ENCODE measurements at places on chromosomes 1 and 21.

DNA sequence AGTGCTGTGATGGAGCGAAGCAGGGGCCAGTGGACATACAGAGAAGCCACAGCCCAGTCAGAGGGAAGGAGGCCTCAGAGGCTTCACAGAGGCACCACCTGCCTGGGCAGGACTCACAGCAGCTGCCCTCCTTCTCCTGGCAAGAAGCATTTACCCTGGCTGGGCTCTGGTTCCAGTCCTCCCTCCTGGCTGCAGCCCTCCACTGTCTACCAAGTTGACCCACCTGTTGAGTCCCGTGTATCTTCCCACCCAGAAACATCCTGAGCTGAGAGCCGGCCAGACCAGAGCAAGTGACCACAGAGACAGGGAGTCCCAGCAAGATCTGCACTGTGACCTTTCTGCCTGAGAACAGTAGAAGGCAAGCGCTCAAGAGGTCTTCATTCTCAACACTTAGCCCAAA lies 49.7 kb downstream of the GLIS1 start:
- DNase-seq, result no peak

DNA sequence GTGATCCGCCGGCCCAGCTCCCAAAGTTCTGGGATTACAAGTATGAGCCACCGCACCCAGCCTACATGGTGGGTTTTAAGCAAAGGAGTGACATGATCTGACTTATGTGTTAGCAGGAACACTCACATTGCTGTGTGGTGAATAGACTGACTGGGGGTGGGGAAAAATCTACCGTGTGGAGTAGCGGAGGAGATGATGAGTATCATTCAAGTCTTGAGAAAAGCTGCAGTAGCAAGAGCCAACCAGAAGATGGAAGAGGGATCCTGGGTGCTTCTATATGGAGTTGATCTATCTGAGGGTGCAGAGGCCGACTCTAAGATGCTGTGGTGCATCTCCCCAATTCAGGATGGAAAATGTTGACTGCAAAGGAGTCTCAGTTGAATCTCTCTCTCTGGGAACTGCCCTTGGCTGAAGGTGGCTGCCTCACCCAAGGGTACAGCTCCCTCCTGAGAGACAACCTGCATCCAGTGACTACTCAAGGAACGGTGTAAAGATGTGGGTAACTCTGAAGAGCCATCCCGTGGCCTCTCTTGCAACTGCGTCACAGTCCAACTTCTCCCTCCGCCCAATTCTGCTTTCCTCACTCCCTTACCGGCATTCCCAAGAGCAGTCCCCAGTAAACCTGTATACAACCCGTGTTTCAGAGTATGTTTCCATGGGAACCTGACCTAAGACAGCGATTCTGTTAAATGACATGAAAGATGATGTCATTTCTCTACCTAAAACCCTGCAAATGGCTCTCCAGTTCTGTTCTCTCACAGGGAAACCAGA lies 7.4 kb upstream of the B3GALNT2 start:
- no peak for DNase-seq

GRCh38 chr1:201537891-201538611 lies 876 bp upstream of the NAV1 start:
- DNase-seq, result no peak

DNA sequence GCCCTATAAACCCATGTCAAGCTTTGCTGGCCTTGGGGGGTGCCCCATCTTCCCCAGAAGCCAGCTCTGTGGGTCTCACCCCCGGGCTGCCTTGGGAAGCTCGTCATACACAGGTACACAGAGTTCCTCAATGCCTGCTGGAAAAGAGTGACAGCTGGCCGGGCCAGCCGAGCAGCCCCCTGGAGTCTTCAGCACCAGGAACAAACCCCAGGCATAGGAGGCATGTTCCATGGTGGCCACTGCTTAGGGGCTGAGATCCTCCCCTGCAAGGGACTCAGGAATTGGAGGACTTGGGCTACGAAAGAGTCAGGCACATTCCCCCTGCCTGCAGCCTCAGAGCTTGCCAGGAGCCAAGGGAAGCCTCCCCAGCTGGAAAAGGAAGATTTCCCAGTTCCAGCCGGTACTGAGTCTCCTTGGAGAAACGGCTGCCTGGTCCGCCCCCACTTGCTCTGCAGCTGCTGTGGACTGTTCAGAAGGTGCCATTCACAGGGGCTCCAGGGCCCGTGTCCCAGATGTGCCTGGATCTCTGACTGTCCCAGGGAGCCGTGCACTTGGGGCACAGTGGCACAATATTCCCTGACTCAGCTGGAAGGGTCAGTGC lies 89.5 kb downstream of the STUM start:
- no peak for DNase-seq

DNA sequence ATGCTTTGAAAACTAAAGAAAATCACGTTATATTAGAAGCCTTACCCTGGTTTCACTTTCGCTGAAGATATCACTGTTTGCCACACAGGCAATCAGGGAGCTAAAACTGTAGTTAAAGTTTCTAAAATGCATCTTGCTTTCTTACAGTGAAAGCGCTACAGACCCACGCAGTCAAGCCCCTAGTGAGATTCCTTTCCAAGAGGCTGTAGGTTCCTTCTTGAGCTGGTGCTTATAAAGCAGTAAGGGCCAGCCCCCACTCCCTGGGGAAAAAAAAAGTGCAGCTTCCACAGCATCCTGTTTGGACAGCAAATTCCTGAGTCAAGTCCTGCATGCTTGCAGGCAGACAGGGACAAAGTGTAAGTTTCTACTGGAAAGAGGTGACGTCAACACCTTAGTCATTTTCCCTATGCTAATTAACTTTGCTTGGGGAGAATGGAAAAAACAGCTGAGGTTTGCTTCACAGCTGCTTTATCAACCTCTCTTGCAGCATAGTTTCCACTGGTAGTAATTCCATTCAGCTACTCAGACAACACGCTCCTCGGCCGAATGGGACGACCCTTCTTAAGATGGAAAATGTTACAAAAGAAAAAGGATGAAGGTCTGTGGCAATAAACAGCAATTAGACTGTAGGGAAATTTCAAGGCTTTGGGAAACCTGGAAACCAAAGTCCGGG lies 14.7 kb upstream of the KCNE1 start:
- DNase-seq, result no peak

DNA sequence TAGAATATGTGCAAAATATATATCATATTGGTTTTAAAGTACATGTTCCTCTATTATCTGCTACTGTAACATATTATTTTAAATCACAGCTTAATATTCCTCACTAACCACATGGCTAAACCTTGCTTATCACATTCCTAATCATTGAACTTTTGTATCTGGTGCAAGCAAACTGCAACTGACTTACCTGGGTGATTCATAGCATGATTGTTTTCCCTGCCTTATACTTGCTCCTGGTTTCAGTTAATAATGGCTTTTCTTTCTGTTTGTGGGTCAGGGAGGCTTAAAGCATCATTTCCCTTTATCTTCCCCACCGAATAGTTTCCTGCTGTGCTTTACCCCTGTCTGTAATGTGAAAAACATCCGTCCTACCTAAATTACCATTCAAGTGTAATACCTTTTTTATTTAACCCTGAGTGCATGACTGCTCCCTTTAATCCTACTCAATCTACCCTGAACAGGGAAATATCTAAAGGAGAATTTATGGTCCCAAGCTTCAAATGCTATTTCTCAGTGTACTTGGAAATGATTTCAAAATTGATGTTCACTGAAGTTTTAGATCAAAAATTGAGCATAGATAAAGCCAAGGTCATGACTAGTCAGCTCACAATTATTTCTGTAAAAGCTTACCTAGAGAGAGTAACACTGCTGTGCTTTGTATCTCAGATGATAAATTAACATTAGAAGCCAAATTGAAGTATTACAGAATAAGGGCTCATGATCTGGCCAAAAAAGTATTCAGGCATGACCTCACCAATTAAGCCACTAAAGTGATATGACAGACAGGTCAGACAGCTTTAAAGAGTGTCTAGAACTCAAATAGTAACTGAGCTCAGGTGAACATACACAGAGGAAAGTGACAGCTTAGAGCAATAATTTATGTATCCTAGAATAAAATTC lies 507.1 kb downstream of the BRINP3 start:
- DNase-seq, result no peak

Measured in CD4-positive, alpha-beta T cell (primary cell).